ENCODE measurements at places on chromosomes 4 and X.

DNA sequence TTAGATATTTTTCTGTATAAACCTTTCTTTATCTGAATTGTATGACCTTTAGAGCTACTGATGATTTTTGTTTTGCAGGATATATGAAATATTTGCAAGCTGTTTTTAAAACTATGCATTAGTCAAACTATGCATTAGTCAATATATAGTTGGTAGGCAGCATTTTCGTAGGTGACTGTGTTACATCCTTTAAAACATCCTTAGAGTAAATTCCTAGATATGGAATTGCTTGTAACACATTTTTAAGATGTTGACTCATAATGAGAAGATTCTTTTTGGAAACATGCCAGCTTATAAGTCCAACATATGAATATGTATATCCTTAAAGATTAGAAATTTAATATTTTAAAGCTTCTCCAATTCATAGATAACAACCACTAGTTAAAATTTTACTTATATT is 1768.5 kb downstream of the PCDH7 start:
- DNase-seq, result no peak

- DNase-seq, result no peak
These were observed 628.8 kb downstream of the ANKRD50 start for GRCh38 chr4:124083711-124084110.

GRCh38 chr4:186169333-186169944 is 21.9 kb upstream of the CYP4V2 start:
- no peak for DNase-seq

- DNase-seq, result no peak
These were observed 190.3 kb downstream of the MAML3 start for GRCh38 chr4:139963708-139964107.

GRCh38 chrX:33336783-33337182 is 125.4 kb upstream of the DMD start:
- DNase-seq, result peak; percentile 6

DNA sequence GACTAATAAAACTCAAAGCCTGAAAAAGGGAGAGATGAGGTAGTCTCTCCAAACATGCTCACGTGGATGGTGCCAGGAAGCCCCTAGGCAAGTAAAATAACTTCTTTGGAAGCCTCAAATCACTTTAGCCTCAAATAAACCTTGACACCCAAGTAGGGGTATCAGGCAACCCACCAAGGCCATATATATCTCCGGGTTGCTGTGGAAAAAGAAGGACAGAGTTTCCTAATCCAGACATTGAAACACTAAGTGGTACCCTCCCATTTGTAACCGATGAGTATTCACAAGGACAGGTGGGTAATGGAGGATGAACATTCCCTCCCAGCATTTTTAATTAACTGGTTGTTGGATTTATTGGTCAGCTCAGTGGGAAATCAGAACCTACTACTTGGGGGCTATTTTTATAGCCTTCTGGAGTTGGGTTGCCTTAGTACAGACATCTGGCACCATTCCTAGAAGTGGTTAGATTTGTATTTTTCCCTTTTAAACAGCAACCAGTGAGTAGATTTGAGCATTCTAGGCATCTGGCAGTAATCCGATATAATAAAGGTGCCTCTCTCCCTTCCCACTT is 87.7 kb downstream of the GPC3 start:
- DNase-seq, result no peak

- no peak for DNase-seq
These were observed 444 bp downstream of the FREM3 start for GRCh38 chr4:143700046-143700415.

DNA sequence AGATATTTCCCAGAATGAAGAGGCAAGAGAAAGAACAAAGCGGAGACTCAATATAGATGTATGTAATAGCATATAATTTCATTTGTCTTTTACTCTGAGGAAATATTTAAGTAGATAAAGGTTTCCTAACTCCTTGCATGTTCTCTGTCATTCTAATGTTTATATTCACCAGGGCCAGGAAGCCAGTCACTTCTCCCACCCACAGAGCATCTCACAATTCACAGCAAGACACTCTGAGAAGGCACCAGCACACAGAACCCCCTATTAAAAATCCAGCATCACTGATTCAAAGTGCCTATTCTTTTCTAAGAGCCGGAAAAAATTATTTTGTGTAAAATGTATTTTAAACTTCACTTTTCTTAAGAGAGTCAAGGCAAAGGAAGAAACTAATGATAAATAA is 927.1 kb downstream of the C4orf33 start:
- DNase-seq, result no peak

DNA sequence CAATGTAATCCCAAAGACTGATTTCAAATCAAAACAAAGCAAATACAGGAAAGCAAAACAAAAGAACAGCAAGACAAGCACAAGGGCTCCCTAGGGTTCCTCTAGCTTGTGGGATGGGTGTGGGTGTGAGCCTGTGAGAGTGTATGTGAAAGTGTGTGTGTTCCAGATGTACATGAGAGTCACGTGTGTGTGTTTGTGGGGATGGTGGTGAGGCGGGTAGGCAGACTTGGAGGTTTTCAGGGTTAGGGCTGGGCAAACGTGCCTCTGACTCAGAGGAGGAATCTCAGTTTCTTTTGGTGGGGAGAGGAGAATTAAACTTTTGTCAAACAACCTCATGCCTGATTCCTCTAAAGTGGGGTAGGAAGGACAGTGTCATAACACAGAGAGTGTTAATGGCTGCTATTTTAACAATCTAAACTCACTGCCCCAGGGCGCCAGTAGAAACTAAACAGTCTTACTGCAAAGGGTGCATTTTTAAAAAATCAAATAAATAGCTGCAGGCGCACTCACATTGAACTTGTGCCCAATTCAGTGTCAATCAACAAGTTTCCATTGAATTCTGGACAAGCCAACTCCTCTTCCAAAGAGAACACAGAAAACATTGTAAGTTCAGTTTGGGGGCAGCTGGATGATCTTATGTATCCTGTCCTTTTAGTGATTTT is 51.8 kb downstream of the CHRDL1 start:
- DNase-seq, result no peak

- DNase-seq, result no peak
These were observed 69.9 kb downstream of the MFAP3L start for GRCh38 chr4:169956091-169956843.

GRCh38 chrX:146581981-146582712 is 227.4 kb upstream of the CXorf51B start:
- DNase-seq, result no peak

- no peak for DNase-seq
These were observed 75.4 kb downstream of the DCHS2 start for GRCh38 chr4:154416190-154416547.

DNA sequence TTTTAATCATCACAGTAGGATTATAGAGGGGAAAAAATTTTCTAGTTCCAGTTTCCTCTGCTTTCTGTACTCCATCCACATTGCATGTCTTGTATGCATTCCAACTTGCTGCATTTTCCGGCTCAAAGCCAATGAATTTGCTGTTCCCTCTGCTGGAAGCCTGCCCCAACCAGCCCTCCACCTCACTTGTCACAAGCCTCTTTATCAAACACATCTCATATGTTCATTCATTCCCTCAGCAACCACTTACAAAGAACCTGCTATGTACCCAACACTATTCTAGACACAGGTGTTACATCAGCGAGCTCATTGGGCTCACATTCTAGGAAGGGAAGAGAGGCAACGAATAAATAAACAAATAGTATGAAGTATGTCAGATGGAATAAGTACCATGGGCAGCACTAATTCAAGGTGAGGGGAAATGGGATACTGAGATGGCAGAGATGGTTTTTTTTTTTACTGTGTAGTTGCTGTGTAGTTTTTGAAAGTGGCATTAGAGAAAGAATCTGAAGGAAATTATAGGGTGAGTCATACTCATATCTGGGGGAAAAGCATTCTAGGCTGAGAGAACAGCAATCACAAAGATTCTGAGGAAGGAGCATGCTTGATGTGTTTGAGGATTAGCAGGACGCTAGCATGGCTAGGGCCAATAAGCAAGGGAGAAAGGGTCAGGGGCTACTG is 332.5 kb downstream of the PDGFC start:
- no peak for DNase-seq

GRCh38 chrX:21374163-21374993 is at the start of gene CNKSR2:
CNKSR2 (plus strand) TSS chrX:21374418; CDS start chrX:21374898, 480 bp downstream.
- peak; percentile 2 for DNase-seq

DNA sequence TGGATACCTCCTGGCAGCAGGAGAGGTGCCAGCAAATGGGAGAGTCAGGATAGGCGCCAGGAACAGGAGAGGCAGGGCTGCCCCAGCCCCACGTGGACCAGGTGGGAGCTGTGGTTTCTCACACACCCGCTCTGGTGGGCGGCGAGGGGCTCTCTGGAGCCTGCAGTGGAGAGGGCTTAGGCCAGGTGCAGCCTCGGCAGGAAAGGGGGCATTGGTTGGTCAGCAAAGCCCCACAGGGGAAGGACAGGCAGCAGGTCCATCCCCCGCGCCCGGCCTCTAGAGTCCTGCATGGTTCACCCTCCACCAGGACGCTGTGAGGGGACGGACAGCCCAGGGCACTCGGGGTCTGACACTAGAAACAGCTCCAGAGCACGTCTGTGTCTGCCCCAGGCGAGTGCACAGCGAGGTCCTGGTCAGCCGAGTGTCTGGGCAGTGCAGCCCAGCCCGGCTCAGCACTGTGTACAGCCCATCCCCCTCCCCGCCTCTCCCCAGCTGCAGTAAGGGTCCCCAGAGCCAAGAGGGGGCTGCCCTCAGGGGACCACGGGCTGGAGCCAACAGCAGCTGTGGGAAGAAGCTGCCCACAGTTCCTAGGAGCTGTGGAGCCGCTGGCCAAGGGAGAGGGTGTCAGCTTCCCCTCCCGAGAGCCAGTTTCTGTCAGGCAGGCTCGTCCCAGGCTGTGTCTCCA is 8.2 kb downstream of the ATP5ME start:
- DNase-seq, result no peak

GRCh38 chrX:153944800-153945150 is 332 bp upstream of the RENBP start:
- no peak for DNase-seq

GRCh38 chrX:107273795-107274194 is 67.4 kb downstream of the DNAAF6 start:
- no peak for DNase-seq

GRCh38 chrX:13013363-13014110 is 30.9 kb downstream of the FAM9C start:
- peak; percentile 92 for DNase-seq

GRCh38 chr4:56613101-56613862 is 67.8 kb downstream of the HOPX start:
- no peak for DNase-seq

GRCh38 chr4:36420111-36420679 is 138.8 kb downstream of the DTHD1 start:
- DNase-seq, result no peak

DNA sequence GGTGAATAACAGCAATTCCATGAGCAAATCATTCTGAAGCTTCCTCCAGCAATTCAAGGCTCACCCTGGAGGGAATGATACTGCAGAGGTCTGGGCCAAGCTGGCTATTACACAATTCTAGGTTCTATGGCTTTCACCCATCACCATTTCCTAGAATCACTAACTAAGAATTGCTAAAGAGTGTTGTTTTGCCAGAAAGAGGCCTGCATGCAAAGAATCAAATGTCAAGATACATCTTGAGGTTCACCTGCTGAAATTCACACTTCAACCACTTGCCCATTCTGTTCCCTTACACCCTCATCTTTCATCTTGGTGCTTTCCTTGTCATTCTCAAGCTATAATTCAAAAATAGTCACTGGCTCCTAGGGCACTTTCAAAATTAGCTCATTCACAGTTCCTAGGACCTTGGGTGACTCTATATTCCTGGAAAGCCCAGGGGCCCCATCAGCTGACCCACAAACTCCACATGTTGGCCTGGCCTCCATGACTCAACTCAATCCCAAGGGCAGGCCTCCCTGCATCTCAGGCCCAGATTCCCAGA is 7.0 kb downstream of the APBB2 start:
- no peak for DNase-seq

DNA sequence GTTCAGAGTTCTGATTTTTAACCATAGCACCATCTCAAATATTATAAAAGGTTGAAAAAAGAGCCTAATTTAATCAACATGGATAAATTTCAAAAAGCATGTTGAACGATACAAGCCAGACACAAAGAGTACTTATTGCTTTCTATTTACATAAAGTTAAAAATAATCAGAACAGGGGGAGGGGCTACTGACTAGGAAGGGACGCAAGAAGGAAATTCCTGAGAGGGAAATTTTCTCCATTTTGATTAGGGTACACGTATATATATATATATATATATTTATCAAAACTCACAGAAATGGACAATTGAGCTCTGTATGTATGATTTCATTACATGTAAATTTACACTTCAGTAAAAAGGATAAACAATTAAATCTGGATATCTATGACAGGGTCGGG is 482 bp upstream of the MBTPS2 start:
- no peak for DNase-seq

GRCh38 chr4:80592950-80593349 is 257.4 kb downstream of the CFAP299 start:
- DNase-seq, result peak; percentile 4

- DNase-seq, result no peak
These were observed 92.2 kb upstream of the RAPGEF2 start for GRCh38 chr4:159010563-159011260.

DNA sequence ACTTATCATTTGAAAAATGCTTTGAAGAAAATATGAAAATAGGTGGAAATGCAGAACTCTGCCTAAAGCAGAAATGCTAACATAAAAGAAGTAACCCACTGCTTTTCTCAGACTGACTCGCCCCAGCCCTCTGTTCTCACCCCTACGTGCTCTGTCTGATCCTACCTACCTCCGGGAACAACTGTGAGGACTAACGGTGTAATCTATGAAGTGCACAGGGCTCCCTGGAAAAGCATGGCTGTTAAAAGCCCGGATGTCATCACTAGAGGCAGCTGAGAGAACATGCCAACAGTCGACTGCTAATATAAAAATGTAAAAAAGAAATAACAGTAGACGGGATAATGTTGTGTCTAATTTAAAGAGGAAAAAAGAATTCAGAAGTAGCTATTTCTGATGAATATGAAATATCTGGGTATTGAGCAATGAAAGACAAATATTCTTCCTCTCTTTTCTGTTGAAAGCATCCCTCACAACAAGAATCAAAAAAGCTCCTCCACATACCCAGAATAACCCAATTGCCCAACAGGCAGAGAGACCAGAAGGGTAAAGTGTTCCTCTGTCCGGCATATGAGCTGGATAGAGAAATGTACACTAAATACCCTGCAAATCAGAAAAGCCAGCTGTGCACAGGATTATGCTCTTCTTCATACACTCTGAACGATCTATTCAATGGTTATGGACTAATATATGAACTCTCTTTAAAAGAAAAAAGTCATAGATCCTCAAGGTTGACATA is 130.7 kb downstream of the TSPAN5 start:
- DNase-seq, result no peak

GRCh38 chrX:151712253-151712652 is 3.6 kb upstream of the FATE1 start:
- DNase-seq, result no peak

- peak; percentile 4 for DNase-seq
These were observed 14.1 kb upstream of the PPARGC1A start for GRCh38 chr4:23903859-23904438.

- DNase-seq, result no peak
These were observed 32.7 kb downstream of the F9 start for GRCh38 chrX:139563251-139563650.

GRCh38 chr4:52685316-52685715 is 26.2 kb upstream of the USP46 start:
- DNase-seq, result no peak
